ENCODE measurements at places on chromosomes 1 and 21.

GRCh38 chr1:28836421-28836956, 24.5 kb downstream of the OPRD1 start:
- DNase-seq = no peak

GRCh38 chr1:210937846-210938245, 196.1 kb downstream of the KCNH1 start:
- DNase-seq = no peak

GRCh38 chr1:81224222-81224621, 576.5 kb upstream of the ADGRL2 start:
- DNase-seq = no peak

GRCh38 chr1:174748586-174748985, 251.2 kb upstream of the CACYBP start:
- no peak for DNase-seq

GRCh38 chr1:218383681-218384080, 38.5 kb downstream of the TGFB2 start:
- DNase-seq = no peak

DNA sequence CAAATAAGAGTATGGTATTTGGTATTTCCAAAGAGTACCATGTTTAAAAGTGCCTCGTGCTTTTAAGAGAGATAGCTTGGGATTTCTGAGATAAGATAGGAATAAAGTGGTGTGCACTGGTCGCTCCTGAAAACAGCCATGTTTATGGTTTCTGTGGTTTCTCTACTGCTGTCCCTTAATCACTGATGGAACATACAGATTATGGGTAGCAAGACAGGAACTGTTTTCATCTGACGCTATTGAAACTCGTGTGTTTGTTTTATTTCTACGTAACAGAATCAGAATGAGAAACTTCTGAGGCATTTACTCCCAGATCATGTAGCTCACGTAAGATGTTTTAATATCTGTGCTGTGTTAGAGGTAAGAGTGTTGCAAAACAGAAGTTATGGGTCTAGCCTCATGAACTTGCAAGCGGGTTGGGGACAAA, 126.0 kb downstream of the KIAA0319L start:
- no peak for DNase-seq

GRCh38 chr1:87007323-87007722, 92.9 kb downstream of the HS2ST1 start:
- DNase-seq = no peak

DNA sequence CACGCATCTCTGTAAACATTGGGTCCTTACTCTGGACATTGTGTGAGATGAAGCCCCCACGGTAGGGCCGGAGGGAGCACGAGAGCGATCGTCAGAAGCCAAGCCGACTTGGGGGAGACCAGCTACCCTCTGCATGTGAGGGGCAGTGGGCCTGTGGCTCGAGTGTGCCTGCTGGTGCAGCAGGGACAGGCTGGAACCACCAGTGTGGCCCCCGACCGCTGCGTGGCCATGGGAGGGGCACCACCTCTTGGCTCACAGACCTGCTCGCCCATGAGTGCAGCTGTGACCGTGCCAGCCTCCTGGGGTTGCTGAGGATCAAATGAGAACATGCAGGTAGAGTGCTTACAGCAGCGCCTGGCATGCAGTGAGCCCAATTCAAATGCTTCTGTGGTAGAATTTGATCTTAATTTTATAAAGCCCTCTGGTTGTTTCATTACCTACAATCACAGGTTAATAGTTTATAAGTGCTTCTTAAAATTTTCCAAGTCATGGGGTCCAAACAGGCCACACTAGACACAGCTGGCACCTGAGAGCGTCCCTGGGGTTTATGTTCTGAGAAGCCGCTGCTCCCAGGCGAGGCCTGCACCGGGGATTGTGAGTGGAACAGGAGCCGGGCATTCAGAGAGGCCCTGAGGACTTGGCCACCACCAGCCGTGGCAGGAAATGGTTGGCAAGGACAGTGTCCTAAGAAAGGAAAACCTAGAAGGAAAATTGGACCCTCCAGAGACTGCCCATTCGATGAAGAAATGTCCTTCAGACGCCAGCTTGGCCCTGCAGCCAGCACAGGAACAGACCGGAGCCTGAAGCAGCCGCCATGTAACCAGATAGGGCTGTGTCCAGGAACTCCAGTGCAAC, 22.6 kb upstream of the ADARB1 start:
- no peak for DNase-seq

GRCh38 chr1:200206340-200206739, 178.8 kb downstream of the NR5A2 start:
- DNase-seq = no peak

- no peak for DNase-seq
Observed at GRCh38 chr1:27658951-27659496, 13.0 kb downstream of the IFI6 start.

DNA sequence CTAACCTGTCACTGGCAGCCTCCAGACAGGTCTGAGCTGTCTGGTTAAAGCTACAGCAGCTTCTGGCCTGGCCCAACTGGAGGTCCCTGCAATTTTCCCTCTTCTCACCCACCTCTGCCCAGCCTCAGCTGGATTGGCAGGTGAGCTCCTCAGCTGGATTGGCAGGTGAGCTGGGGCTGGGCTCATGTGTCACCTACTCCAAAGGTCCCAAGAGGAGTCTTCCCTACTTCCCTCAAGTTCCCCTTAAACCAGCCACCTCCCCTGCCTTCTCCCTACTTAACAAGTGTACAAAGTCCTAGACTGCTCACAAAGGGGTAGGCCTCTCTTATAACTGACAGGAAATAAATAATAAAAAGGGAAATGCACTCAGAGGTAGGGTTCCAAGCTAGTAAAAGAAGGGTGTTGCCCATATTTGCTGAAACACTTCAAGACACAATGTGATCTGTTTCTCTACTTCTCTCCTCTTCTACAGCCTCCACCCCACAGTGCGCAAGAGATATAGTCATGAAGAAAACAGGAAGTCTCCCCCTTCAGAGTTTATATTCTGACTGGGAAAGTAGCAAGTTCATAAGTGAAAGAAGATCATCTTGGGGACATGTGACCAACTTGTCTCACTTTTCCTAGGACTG, at the start of gene GPA33:
Gene GPA33 (minus strand): TSS at position 64 of the 629 bp plus-strand sequence. CDS start 90 bp downstream, outside the sequence.
- DNase-seq = no peak

DNA sequence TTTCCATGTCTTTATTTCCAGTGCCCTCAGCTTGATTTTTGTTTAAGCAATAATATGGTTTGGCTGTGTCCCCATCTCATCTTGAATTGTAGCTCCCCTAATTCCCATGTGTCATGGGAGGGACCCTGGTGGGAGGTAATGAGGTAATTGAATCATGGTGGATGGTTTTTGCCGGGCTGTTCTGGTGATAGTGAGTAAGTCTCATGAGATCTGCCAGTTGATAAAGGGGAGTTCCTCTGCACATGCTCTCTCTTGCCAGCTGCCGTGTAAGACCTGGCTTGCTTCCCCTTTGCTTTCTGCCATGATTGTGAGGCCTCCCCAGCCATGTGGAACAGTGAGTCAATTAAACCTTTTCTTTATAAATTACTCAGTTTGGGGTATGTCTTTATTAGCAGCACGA, 559.6 kb upstream of the ADAMTS5 start:
- DNase-seq = no peak

DNA sequence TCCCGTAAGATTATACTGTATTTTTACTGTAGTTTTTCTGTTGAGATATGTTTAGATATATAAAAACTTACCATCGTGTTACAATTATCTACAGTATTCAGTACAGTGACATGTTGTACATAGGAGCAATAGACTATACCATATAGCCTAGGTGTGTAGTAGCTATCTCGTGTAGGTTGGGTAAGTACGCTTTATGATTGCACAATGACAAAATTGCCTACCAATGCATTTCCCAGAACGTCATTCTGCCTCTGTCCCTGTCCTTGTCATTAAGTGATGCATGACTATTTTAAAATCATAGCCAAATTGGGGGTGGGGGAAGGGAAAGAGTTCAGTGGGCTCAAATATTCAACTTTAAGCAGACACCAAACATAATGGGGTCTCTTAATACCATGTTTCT, 233.8 kb upstream of the TMEM51 start:
- DNase-seq = no peak

GRCh38 chr1:71618191-71618590, 537.4 kb upstream of the ZRANB2 start:
- DNase-seq = no peak

GRCh38 chr1:233442026-233442780, 114.7 kb downstream of the MAP3K21 start:
- DNase-seq = no peak

- DNase-seq = no peak
Observed at GRCh38 chr1:218499011-218499691, 154.0 kb downstream of the TGFB2 start.
